ENCODE measurements at places on chromosomes 3 and 15.
A peak's percentile ranks its signal among the peaks of the same experiment; 100 is the strongest.

DNA sequence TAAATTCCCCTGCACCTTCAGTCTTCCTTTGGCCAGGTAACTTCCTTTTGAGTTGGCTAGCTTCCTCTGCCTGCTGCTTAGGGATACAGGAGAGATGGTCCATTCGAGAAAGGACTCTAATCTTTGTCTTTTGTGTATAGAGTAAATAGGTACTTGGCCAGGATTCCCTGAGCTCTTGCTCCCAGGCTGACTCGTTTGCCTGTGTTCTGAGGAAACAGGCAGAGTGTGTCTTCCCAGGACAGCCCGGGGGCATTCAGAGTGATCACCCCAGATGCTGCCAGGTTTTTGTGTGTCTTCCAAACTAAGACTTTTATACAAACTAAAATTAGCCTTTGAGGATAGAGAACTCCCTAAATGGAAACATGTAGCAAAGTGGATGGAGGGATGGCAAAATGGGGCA is 39.5 kb downstream of the TMEM108 start:
- DNase-seq = no peak

- DNase-seq = no peak
Observed at GRCh38 chr3:169085827-169086226, 577.7 kb downstream of the MECOM start.

- no peak for DNase-seq
Observed at GRCh38 chr15:38538328-38539007, 26.1 kb downstream of the RASGRP1 start.

DNA sequence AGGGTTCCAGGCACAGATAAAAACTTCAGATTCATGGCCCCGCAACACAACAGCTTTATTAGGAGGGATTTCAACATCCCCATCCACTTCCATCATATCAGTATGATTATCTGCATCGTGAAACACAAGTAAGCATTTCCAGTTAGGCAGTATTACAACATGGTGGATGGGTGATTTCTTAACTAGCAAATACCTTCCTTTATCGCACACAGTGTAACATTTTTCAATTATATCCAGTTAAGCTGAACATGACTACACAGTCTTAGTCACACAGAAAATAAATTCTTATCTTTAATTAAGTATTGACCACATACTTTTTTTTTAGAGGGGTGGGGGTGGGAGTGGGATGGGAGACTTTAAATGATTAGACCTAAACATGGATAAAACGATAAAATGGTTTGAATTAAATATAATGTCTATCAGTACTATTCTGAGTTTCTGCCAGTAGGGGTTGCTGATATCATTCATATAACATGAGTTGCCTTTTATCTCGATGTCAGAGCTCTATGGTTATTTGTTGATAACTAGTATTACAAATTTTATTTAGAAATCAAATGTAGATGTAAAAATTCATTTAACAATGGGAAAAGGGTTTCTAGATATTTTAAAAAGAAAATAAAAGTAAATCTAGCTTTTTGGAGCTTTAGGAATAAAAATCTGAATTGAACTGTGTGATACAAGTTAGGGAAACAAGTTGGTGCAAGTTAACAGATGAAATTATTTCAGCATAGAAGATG is 146.6 kb downstream of the TBL1XR1 start:
- DNase-seq = peak; percentile 69

- DNase-seq = no peak
Observed at GRCh38 chr3:60917141-60917540, 334.1 kb downstream of the FHIT start.

DNA sequence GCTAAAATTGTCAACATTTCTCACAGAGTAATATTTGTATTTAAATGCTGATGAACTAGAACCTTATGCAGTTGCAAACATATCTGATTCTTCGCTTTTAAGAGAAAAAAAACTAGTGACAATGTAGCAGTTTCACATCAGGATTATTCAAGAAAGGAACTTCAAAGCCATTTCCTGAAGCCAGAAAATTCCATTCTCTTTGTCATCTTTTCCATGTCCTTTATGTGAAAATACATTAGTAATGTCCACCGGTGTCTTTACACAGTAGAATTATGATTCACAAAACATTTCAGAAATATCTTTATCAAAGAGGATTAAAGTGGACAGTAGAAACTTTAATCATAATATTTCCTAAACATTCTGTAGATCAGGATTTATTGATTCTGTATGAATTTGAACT is 12.7 kb upstream of the LXN start:
- DNase-seq = no peak

- DNase-seq = no peak
Observed at GRCh38 chr3:124780761-124781475, 50.7 kb downstream of the UMPS start.

DNA sequence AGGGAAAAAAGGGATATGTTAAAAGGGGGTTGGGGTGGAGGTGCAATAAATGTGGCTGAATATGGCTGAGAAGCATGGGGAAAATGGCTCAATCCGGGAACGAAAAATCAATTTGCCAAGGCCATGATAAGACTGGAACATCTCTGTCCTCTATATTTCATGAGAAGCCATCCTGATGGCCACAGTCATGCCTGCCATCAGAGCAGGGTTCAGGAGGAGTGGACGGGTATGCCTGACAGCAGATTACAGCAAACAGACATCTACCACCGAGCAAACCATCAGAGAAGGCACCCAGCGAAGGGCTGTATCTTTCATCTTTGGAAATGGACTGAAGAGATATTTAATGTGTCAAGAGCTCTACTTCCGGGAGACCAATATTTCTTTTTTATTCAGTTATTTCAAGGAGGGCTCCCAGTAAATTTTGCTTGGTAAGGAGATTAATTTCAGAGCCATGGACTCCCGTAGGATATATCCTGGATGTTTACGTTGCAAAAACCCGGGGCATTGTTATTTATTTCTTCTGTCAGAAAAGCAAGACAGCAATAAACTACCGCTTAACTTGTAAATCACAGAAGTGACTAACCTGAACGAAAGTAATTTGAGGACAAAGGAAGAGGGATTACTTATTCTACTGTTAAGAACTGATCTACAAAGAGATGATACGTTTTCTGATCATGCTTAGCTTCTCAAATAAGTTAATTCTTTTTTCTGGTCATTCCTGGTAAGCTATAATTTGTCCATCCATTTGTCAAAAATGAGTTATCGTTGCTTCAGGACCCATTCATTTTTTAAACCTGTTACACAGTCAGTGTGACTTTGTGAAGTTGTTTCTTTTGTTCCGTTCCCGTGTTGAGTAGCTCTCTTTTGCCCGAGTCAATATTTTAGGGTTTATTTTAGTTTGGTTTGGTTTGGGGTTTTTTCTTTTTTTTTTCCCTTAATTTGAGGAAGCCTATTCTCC is 80.6 kb upstream of the CHD2 start:
- DNase-seq = peak; percentile 14

DNA sequence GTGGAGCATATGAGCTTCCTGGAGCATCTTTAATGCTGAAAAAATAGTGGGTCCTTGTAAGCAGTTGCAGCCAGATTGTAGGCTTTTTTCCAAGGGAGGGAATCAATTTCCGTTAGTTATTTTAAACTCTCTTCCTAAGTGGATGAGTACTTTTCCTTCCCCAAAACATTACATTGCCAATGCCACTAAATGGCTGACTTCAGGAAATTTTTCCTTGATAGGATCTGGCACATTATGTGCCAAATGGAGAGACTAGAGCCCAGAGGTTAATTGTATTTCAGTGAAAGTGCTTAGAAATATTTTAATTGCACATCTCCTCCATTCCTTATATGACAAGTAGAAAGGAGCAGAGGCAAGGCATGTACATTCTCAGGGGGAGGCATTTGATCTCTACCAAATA is 83.5 kb downstream of the TNFAIP8L3 start:
- no peak for DNase-seq

DNA sequence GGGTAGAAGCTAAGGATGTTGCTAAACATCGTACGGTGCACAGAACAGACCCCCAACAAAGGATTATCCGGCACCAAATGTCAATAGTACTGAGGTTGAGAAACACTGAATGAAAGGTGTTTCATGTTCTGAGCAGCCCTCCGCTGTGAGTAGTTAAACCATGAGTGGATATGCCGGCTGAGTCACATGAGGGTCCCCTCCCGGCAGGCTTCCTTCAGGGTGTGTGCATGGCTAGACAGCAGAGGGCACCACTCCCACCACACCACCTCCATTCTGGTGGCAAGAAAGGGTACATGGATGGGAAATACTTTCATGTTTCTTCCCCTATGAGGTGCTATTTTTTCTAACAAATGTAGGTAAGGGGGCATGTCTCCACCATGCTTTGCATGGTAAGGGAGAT is 128.3 kb upstream of the SEMA6D start:
- no peak for DNase-seq

GRCh38 chr3:4208556-4208955 is 94.6 kb upstream of the SETMAR start:
- no peak for DNase-seq

- no peak for DNase-seq
Observed at GRCh38 chr3:330494-331115, 134.0 kb downstream of the CHL1 start.

GRCh38 chr3:41288785-41289184 is 89.5 kb downstream of the CTNNB1 start:
- no peak for DNase-seq

- no peak for DNase-seq
Observed at GRCh38 chr3:9746330-9746729, 3.4 kb upstream of the OGG1 start.

DNA sequence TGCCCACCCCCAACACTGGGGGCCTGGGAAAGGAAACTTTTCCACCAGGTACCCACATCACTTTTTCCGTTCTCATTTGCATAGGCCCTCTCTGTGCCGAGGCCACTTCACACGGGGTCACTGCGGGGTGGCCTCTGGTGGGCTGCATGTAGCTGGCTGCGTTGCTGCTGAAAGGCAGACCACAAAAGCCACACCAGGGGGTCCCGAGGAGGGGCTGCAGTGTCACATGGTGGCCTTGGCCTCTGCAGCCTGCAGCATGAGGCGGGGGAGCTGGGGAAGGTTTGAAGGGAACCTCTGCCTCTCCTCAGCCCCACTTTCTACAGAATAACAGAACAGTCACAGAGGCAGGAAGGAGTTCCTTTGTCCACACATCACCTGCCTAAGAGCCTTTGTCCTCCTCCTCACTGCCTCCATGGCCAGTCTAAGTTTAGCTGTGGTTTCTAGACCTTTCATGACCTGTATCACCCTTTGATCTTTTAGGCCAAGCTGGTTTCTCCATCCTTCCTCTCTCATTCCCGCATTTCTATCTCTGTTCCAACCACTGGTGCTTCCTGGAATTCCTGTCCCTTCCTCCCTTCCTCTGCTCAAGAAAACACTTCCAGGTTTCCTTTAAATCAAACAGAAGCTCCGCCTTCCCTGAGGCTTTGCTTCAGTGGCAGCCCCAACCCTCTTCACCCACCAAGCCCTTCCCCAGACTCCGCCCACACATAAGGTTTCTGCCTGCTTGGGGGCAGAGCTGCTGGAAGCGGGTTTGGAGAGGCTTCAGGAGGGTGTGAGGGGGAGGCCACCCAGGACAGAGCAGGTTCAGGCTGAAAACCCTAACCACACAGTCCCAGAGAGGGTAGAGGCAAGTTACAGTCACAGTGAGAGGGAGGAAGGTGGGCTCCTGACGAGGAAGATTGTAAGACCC is 150.7 kb upstream of the TLE3 start:
- DNase-seq = no peak

DNA sequence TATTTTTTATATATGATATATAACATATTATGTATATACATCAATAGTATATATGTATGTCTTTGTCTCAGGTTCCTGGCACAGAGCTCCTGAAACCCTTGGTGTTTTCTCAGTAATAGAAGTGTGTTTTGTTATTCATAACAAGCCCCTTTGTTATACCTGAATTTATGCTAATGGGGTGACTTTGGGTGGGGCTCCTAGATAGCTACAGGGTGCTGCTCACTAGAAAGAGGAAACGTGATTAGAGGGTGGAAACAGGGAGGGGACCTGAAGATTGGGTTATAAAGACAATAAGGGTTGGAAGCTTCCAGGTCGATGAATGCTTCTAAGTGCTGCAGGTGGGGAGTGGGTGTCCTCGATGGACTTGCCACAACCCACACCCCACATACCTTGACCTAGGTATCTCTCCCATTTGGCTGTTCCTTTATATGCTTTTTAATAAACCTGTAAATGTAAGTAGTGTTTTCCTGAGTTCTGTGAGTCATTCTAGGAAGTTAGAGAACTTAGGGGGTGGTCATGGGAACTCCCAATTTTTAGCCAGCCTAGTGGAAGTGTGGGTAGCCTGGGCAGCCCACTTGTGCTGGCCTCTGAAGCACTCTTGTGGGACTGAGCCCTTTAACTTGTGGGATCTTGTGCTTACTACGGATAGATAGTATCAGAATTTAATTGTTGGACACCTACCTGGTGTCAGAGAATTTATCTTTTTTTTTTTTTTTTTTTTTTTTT is 36.9 kb upstream of the C15orf39 start:
- no peak for DNase-seq

- DNase-seq = no peak
Observed at GRCh38 chr3:162776148-162776547, 1279.5 kb downstream of the OTOL1 start.

GRCh38 chr3:124885466-124886167 is 1.5 kb downstream of the ITGB5 start:
- DNase-seq = no peak

DNA sequence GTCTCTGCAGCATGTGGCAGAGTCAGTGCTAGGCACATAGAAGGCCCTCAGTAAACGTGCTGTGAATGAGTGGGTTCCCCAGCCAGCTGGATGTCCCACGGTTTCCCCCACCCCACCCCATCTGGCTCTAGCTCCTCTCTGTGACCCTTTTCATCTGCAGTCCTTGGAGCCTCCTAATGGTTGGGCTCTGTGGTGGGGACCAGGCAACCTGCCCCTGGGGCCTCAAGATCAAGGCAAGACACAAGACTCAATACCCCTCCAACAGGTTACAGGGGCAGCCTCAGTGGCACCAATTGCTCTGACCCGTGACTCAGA is 17.1 kb upstream of the CYP11A1 start:
- no peak for DNase-seq

Measured in CD4-positive, alpha-beta T cell treated with Interleukin-10 for 1 hour (primary cell).